ENCODE measurements at places on chromosomes 2 and 18. TPM values are rescaled to one million over a fixed set of nuclear protein-coding genes. Genes with fewer than 3 reads are reported as not detected.

GRCh38 chr2:231376857-231377256, 18.7 kb upstream of the B3GNT7 start:
- DNase-seq: no peak

The ELOA2 gene
- total RNA-seq: not detected

The LAMA1 gene
- 2.7 TPM for total RNA-seq

- DNase-seq: no peak
Observed at GRCh38 chr2:119739580-119740255, 20.0 kb upstream of the PTPN4 start.
